K562 (cell line): ENCODE measurements at places on chromosomes 4 and X.

DNA sequence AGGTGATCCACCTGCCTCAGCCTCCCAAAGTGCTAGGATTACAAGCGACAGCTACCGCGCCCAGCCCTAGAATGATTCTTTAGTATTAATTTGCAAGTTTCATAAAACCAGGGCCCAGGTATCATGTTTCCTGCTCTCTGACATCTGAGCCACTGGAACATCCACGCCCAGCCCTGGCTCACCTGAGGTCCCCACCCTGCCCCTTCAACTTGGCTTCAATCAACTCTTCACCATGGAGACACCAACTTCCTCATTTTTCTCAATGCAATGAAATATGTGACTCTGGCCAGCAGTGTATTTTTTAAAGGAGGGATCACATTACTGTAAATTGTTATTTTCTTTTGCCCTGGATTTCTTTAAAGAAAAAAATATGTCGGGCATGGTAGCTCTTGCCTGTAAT is 3.9 kb downstream of the PRSS12 start:
- no peak for DNase-seq

- no peak for DNase-seq
Observed at GRCh38 chr4:104967034-104967401, 179.7 kb upstream of the TET2 start.

DNA sequence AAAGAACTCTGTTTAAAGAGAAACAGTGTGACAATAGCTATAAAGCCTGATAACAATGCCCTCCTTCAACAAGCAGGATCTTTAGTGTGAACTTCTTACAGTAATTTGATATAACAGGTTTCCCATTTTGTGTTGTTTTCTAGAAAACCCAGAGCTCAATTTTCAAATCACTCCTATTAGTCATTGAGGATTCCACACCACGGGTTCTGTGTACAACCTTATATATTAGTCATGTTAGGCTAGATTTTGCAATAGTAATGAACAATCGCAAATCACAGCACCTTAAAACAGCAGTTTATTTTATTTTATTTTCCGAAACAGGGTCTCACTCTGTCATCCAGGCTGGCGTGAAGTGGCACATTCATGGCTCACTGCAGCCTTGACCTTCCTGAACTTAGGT is 1020.9 kb upstream of the INTU start:
- DNase-seq = no peak

- DNase-seq = no peak
Observed at GRCh38 chrX:109707319-109707718, 25.7 kb downstream of the ACSL4 start.

- peak; percentile 57 for DNase-seq
Observed at GRCh38 chr4:140152013-140152703, 1.8 kb downstream of the MAML3 start.

- DNase-seq = no peak
Observed at GRCh38 chr4:37562592-37562991, 123.6 kb downstream of the RELL1 start.

GRCh38 chrX:63920875-63921274 is 135.9 kb upstream of the ARHGEF9 start:
- no peak for DNase-seq

GRCh38 chr4:183182873-183183725 is 84.0 kb downstream of the WWC2 start:
- no peak for DNase-seq

DNA sequence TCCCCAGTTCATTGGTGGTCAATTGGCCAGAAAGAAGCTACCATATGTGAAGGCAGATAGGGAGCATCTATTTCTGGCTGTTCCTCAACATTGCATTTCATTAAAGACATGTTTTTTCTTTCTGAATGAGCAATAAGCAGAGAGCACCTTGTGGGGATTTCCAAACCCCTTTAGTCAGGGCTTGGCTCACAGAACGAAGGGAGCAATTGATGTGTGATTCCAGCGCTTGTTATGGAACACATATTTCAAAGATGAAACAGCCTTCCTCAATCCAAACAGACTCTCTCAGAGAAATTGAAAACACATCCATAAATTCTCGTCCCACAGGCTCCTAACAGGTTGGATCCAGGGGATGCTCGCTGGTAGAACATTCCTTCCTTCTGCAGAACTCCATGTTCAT is 84.1 kb downstream of the CLCN4 start:
- DNase-seq = no peak

DNA sequence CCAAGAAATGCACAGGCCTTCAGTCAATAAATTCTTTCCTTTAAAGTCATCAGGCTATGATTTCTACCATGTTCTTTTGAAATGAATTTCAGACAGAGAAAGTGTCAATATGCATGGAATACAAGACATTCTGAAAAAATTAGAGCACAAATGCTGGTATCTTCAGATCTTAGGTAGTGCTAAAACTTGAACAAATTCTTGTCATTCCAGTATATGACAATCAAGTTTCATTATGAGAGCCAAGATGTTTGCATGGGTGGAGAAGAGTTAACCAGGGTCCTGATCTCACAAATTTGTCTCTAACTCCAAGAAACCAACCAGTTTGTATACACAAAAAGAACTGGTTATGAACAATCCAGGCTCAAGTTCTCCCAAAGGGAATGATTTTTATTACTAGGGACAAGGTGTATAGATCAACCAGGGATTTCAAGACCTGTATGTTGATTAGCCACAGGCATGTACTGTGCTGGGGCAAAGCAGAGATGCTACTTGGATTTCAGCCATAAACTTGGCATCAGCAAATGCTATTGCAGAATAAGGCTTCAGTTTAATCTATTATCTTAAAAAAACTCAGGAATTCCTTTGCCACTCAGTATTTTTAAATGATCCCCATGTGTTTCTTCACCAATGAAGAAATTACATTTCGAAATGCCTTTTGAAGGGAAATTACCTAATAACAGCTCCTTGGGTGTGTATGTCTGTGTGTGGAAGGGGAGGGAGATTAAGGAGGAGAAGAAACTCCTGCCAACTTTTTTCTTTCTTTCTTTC is 69.7 kb downstream of the FANCB start:
- DNase-seq = no peak

- no peak for DNase-seq
Observed at GRCh38 chrX:109709129-109709631, 23.9 kb downstream of the ACSL4 start.

DNA sequence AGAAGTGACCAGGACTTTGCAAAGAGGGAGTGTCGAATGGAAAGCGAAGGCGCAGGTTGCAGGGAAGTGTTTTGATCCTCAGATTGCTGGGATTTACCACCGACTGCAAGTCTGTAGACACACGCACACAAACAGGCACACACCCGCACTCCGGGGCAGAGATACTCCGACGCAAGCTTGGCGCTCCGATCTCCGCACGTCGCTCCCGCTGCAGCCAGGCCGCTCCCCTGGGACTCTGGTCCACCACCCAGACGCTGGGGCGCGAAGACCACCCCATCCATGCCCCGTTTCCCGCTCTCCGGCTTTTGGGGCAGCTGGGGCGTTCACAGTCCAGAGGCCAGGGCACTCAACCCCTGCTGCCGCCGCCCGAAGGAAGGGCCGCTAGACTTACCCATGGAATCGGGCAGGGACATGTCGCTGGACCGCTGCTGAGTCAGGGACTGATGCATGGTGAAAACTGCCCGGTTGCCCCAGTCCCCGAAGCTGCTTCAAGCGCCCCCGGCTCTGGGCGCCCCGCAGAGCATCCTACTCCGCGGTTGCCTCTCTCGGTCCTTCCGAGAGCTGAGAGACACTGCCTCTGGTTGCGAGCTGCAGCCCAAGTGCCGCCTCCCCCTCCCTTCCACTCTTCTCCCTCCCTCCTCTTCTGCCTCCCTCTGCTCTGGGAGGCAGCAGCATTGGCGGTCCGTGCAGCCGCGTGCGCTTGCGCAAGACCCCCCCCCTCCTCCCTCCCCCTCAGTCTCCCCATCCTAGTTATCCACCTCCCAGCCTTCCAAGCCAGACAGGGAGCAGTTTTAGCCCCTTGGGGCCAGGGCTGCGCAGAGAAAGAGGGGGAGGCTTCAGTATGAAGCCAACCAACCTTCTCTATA is at the start of gene TMEM255A:
TSS of gene TMEM255A (minus strand) at position 601 of the 866 bp plus-strand sequence. CDS start at position 449, 152 bp downstream.
- no peak for DNase-seq

GRCh38 chr4:56787380-56787779 is 34.1 kb downstream of the SPINK2 start:
- DNase-seq = no peak

DNA sequence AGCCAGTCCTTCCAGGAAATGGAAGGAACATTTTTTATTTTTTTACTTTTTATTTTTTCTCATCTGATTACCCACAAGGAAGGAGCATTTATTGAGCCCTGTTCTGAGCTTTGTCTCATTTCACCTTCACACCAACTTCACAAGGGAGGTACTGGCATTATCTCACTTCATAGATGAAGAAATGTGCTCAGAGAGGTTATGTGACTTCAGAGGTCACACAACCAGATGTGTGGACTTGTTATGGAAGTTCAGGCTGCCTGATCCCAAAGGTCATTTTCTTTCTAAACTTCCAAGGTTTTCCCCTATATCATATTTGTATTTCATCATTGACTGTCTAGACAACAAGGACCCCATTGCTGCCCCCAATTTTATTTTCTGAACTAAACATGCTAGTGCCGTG is 160.3 kb downstream of the DCLK2 start:
- DNase-seq = no peak

DNA sequence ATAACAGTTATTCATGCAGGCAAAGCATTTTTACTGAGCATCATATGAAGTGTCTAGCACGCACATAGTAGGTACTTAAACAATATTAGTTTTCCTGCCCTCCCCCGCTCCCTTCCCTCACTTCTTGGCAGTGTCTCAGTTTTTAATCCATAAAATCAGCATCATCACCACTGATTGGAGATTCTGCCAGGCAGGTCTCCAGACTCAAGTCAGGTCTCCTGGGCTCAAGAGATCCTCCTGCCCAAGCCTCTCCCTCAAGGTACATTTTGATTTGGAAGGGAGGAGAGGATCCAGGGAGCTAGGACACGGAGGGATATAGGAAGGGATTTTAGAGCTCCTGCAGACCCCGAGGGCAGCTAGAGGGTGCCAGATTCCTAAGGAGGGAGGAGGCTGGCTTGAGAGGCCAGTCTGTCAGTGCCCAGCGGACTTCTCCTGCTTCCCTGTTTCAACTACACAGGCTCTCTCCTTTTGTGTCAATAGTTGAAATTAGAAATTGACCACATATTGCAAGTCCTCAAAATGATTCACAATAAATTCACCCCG is 4.4 kb upstream of the FAT1 start:
- DNase-seq = peak; percentile 17

GRCh38 chr4:127441571-127441970 is 191.2 kb upstream of the INTU start:
- DNase-seq = no peak

DNA sequence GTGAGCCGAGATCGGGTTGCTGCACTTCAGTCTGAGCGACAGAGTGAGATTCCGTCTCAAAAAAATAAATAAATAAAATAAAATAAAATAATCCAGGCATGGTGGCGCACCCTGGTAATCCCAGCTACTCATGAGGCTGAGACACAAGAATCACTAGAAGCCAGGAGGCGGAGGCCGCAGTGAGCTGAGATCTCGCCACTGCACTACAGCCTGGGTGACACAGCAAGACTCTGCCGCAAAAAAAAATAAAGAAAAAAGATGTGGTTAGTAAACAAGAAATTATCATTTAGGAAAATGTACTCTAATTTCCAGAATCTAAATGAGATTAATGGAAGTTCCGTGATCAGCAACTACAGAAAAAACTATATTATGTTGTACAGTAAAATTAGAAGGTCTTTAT is 14.5 kb upstream of the LRBA start:
- DNase-seq = no peak

GRCh38 chr4:69120870-69121269 is 24.6 kb downstream of the UGT2B7 start:
- no peak for DNase-seq

DNA sequence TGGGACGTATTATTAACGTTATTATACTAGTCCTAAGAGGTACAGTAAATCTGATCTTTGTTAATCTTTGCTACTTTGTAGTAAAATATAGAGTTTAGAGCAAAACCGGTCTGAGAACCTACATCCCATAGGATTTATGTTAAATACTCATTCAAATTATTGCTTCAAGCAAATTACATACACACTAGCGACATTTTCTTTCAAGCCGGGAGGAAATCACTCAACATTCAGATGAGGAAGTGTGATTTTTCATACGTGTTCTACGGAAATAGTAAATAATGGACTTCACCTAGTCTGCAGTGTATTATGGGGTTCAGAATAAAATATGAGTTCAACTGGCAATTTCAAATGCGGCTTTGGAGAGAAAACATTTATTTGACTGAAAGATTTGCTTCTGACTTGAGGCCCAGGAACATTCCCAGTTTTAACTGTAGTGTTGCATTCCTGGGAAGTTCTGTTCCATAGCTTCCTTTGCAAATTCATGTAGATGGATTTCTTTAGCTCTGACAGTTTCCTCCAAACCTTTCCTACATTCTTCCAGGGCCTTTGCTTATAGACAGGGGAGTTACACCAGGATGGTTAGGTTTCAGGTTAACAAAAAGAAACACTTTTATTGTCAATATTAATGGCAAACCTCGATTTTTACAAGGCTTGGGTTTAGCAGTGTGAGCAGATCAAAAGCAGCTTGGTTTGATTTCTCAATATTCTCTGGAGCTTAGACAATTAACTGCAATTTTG is 5.3 kb upstream of the HAND2 start:
- DNase-seq = no peak

DNA sequence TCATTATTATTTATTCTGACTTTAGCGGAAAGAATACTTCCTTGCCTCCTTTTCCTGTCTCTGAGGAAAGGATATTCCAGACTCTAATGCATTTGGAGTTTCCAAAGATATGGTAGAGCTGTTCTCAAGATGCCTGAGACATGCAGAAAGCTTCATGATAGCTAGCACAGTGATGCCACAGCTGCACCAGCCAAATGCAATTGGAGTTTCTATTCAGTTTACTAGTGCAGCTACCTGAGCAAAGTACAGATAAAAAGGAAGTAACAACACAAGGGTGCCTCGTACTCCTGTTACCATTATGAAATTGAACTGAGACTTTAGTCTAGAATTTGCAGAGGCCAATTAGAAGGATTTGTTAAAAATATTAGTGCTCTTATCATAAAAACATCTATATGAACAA is 57.5 kb upstream of the PARM1 start:
- no peak for DNase-seq

DNA sequence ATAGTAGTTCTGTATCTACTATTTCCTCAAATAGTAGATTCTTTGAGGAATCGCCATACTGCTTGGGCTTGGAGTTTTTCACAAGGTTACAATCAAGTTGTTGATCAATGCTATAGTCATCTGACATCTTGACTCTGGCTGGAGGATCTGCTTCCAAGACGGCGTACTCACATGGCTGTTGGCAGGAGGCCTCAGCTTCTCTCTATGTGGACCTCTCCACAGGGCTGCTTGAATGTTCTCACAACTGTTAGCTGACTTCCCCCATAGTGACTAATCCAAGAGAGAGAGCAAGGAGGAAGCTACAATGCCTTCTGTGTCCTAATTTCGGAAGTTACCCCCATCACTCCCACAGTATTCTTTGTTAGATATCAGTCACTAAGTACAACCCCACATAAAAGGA is 10.3 kb downstream of the EGFL6 start:
- no peak for DNase-seq

- DNase-seq = no peak
Observed at GRCh38 chr4:80096175-80096850, 23.3 kb upstream of the ANTXR2 start.

DNA sequence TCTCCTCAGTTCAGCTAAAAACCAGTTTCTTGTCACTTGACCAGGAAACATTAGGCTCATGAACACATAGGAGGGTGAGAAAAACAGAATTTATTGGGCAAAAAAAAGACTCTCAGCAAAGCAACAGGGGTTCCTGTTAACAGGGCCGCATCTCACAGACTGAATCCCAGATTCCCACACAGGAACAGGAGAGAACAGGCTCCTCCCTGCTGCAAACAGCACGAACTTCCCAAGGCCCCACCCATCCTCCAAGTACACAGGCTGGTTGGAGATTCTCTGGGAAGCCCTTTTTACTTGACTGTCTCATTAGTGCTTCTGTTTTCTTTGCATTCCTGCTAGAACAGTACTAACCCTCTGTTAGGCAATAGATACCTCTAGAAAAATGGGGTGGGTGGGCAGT is 52.4 kb upstream of the IL21 start:
- no peak for DNase-seq
